ENCODE measurements at places on chromosomes 6 and 20.
A peak's percentile ranks its signal among the peaks of the same experiment; 100 is the strongest.

DNA sequence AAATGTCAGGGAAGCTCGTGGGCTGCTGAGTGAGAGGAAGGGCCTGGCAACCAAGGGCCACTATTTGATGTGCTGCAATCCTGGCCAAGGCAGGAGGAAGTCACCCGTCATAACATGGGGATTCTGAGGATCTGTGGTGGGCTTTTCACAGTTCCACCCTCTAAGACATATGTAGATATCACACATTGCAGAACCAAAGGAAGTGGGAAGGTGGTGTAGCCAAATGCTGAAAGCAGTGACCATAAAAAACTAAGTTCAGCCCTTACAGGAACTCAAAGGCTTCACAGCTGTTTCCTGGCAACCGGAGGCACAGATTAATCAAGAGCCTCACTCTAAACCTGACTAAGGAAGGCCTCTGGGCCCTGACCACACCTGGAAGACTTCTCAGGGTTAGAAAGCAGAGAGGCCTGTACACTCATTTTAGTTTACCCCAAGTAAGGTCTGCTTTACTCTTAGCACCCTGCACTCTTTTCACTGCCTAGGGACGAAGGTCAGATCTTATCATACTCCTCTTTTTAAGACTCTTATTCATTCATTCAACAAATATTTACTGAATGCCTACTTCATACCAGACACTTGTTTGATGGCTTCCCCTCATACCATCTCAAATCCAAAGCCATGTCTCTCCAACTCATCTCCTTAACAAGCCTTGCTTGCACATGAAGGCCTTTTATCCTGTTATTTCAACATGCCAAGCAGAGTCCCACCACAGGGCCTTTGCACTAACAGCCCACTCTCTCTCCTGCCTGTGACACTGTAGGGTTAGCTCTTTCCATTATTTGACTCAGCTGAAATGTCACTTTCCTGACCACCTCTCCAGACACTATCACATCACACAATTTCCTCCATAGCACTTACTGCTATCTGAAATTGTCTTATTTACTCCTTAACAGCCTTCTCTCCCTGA is 2.6 kb downstream of the UBE2V1 start:
- no peak for DNase-seq

DNA sequence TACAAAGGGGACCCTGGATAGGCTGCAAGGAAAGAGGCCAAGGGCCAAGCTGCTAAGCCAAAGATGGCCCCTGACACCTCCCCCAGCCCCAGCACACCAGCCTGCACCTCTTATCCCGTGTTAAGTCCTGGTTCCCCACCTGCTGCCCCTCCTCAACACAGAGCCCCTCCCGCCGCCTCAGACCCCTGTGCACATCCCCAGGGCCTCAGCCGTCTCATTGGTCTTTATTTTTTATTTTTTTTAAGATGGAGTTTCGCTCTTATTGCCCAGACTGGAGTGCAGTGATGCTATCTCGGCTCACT is 37.1 kb upstream of the MDFI start:
- no peak for DNase-seq

GRCh38 chr20:6122873-6123648 is at the start of gene FERMT1:
Gene FERMT1, minus strand, starts transcription at chr20:6123030. Its CDS starts 3,476 bp downstream, at chr20:6119554.
- peak; percentile 72 for DNase-seq

DNA sequence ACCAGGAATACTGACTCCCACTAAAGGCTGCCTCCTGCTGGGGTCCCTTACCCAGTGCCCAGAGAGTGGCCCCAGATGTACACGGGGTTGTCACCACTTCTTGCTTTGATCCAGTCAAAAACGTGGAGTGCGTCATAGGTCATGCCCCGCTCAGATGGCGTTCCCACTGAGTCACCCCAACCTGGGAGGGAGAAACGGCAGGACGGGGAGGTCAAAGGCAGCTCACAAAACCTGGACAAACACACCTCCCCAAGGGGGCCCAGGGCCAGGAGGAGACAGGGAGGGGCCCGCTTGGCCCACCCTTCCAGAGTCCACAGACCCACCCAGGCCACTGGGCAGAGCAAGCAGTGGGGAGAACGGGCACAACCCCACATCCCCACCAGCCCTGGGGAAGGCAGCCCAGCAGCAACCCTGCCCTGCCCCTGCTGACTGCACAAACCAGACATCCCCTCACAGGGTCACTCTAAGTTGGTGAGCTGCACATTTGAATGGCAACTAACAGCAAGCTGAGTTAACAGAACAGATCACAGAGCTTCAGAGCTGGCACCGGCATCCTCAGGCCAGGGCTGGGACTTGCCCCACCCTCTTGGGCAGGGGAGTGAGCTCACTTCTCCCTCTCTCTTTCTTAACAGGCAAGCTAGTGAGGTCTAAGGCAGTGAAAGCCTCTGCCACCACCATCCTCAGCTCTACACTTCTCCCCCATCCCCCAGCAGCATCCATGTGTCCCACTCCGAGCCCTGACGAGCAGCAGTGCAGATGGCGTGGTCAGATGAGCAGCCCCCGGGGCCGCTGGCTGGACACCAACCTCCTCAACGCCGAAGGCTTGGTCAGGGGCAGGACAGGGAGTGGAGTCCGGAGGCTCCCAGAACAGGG is 61.7 kb downstream of the PYGB start:
- peak; percentile 80 for DNase-seq

GRCh38 chr6:91328241-91328640 is 741.4 kb upstream of the MAP3K7 start:
- no peak for DNase-seq

DNA sequence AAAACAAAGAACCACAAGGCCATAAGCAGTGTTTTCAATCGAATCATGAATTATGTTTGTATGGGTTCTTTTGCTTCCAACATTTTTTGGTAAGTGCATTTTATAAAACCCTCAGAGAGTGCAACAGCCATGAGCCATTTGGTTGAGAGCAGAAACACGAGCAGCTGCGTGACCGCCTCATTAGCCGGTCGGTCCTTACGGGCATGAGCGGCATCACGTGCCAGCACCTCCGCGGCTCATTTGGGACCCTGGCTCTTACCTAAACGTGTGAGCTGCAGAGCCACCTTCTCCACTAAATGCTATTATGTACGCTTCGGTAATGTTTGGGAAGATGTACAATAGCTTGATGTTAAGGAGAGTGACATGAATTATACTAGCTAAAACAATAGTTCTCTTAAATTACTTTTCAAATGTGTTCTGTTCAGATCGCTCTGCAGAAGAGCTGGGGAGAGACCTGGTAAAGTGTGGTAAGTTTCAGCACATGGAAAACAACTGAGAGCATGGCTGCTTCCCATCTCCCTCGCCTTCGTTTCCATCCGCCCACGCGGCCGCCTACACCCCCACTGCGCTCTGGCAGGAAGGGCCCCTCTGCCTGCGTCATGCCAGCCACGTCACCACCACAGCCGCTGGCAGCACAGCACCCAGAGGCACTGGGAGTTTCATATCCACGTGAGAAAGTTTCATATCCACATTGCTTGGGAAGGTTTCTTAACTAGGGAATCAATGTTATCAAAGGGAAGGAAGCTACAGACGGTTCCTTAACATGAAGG is 23.7 kb upstream of the PDE10A start:
- no peak for DNase-seq

DNA sequence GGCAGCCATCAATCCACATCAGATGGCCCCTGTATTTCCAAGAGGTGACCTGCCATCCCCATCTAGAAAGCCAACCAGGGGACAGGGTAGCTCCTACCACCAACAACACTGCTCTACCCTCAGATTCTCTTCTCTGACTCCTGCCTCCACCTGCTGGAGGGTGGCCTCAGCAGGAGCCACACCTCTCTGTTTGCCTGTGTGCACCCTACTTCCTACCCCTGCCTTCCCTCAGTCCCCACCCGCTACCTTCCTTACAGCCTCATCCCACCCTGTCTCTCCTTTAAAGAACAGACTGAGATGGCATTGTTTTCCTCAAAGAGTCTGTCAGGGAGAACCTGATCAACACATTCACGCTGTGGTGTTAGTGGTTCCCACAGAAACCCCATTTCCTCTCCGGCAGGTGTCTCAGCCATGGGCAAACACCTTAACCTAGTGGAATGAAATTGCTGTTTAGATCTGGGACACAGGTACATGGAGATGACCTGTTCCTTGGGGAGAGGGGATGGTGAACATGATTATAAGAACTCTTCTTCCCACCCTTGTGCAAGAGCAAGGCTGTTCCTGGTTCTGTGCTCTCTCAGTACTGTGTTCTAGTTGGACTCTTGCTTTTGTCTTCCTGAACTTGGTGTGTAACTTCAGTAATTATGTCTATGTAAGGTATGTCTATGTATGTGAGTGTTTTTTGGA is 1.8 kb downstream of the ENTPD6 start:
- no peak for DNase-seq
